NCI-H748 treated with DMSO at 0.1 percent for 48 hours (cell line): ENCODE measurements at places on chromosomes 16 and 17.

DNA sequence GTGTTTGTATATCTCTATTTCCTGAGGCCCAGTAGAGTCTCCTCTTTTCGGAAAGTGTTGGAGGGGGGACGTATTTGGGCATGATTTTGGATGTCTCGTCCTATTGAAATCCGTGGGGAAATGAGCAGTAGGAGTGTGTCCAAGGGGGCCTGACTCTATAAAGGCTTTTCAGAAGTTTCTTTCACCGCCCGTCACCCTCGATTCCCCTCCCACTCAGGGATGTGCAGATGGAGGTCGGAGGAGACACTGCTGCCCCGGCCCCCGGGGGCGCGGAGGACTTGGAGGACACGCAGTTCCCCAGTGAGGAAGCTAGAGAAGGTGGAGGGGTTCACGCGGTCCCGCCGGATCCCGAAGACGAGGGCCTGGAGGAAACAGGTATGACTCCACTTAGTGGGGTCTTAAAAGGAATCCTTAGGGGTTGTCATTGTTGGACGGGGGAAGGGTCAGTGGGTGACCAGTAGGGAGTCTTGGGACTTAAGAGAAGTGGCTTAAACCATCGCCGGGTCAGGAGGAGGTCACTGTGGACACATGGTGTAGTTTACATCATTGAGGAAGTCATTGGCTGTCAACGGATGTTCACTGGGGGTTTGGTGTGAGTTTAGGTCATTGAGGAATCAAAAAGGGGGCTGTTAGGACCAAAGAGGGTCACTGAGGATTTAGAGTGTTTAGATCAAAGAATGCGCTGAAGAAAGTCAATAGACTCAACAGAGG lies 424 bp downstream of the MON1B start:
- no peak for DNase-seq

DNA sequence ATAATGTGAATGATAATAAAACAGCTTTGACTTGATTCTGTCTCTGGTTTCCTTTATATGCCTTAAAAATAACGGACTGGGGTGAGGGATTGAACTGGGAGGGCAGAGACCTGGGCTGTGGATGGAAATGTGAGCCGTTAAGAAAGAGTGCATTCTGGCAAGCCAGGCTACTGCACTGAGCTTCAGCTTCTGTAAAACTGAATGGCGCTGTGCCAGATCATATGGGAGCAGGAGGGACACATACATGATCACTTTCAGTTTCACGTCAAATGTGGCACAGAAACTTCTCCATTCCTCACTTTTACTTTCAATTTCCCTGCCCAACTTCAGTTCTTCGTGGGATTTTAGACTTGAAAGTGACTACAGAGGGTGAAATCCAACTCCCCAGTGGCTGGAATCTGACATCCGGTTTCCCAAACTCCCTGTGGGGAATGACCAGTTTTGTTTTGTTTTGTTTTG lies 1.1 kb downstream of the MT2A start:
- DNase-seq: peak; percentile 32

- DNase-seq: no peak
Measured at GRCh38 chr17:34081269-34081668, 173.8 kb upstream of the CCL2 start.

DNA sequence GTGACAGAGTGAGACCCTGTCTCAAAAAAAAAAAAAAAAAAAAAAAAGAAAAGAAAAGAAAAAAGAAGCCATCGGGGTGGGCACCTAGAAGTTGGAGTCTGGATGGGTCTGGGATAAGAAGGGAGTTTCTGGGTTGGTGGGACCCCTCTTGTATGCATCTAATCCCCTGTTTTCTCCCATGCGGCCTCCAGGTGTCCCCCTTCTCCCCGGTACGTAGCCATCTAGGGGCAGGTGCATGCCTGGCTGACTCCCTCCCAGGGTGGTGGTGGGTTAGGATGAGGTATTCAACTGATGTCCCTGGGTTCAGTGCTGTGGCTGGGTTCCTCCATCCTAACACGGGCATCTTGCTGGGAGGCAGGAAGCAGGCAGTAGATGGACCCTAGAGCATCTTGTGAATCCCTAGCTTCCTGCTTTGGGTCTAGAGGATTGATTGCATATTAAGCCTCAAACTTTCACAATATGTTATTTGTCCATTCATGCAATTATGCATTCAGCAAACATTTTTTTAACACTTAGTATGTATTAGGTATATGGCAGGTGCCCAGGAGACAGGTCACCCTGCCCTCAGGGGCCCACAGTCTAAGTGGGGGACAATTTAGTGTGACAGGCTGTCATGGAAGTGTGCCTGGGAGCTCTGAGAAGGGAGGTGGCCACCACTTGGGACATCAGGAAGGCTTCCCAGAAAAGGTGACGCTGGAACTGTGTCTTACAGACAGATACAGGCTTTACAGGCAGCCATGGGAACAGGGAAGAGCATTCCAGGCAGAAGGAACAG lies 13.1 kb downstream of the FMNL1 start:
- DNase-seq: peak; percentile 43
